ENCODE measurements at places on chromosomes 5 and 9.

DNA sequence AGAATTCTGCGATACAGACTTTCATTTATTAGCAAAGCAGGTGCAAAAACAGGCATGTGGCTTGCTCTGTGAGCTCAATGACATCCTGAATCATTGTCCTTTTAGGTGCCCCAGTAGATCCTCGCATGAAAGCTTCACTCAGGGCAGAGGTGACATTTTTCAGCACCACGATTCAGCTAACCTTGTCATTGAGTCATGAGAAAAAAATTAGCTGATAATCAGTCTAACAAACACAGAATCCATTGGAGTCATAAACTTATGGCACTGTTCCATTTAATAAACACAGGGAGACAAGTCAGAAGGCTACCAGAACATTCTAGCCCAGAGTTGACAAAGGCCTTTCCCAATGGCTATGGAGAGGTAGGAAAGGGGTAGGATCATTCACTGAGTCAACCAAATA lies 104.8 kb upstream of the RAD23B start:
- DNase-seq, result no peak

- DNase-seq, result no peak
Observed at GRCh38 chr9:97299809-97300414, 7.5 kb upstream of the CCDC180 start.

DNA sequence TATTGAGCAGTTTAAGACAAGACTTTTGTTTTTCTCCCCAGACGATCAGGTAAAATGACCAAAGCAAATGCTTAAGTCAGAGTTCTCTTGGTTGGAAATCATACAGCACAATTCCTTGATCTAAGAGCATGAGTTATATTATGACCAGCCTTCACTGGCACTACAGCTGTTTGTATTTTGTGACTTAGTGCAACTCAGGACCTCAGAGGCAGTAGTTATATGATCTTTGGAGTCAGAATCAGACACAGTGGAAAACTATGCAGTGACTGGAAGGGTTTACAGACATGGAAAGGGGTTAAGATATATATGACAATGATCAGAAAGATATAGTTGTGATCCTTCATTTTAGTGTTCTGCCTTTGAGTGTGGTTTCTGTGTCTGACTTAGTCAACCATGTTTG lies 24.3 kb downstream of the RAD23B start:
- no peak for DNase-seq

DNA sequence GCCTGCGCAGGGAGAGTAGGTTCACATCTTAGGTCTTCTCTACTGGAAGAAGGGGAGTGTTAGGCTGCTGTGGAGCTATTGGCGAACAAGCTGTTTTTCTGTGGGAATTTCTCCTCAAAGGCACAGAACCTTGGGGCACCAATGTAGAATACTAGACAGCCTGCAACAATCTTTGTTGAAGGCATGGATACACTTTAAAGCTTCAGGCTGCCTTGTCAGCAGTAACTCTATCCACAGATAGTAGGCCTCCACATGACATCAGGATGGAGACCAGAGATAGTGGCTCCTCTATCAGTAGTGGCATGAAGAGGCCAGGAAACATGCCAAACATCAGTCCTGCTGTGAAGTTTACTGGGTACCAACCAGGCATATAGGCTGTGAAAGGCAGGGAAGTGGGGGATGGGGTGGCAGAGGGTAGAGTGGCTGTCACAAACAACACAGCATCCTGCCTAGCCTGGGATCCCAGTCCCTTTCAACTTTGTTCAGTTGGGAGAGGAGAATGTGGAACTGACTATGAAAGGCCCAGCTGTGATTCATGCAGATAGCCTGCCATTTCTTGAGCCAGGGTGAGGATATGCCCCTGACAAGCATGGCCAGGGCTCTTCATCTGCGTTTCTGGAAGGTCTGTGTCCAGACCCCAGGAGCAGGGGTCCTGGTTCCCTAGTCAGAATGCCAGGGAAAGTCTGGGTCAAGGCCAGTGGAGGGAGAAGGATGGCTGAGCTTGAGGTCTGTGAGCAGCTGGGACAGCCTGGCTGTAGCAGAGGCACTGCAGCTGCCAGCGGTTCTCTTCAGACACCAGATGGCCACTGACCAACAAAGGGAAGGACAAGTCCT lies 1.0 kb upstream of the HK3 start:
- DNase-seq, result no peak

GRCh38 chr5:149406203-149406978 lies 27.3 kb upstream of the IL17B start:
- DNase-seq, result no peak
